ENCODE measurements at places on chromosomes 1 and 21.
A peak's percentile ranks its signal among the peaks of the same experiment; 100 is the strongest.

GRCh38 chr1:3004285-3005205 is 16.7 kb upstream of the ACTRT2 start:
- no peak for DNase-seq

DNA sequence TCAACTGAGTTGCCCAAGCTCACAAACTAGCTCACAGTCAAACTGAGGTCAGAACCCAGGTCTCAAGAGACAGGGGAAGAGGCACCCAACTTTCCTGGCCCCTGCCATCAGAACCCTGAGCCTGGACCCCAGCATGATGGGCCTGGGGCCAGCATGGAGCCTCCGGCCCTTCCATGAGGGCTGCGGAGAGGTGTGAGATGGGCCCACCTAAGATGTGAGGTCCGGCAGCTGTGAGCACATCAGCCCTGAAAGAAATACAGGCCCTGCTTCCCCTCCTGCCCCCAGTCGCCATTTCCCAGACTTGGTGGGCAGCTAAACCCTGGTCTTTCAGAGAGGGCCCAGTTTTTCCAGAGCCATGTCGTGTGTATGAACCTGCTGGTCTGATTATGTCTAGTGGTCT is 30.6 kb downstream of the QSOX1 start:
- DNase-seq, result no peak

DNA sequence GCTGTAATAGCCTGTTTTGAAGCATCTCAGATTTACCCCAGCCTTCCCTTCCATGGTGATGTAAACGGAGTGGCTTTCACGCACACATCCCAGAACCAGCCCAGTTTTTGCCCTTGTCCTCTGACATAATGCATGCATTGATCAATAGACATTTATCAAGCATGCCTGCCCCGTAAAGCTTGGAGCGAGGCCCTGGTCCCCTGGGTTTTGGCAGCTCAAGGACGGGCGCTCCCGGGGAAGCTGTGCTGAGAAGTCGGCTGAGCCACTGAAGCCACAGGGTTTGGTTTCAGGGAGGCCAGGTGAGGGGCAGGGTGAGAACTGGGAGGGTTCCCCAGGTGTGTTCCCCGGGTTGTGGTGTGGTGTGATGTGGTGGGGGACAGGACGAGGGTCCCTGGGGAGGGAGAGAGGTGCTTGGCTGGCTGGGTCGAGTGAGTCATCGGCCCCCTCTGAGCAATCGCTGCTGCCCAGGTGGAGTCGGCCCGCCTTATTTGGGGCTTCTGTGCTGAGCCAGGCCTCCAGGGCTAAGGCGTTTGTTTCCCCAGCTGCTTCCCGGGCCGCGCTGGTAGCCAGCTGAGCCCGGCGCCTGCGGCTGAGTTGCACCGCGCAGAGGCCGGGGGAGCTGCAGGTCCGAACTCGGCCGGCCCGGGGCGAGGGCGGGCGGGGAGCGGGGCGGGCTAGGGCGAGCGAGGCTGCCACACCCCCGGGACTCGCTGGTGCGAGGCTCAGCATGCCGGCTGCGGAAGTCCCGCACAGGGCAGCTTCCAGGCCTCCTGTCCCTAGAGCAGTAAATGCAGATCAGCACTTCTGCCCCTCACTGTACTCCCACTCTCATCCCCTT is 23.6 kb downstream of the ATP2B4 start:
- peak; percentile 80 for DNase-seq

DNA sequence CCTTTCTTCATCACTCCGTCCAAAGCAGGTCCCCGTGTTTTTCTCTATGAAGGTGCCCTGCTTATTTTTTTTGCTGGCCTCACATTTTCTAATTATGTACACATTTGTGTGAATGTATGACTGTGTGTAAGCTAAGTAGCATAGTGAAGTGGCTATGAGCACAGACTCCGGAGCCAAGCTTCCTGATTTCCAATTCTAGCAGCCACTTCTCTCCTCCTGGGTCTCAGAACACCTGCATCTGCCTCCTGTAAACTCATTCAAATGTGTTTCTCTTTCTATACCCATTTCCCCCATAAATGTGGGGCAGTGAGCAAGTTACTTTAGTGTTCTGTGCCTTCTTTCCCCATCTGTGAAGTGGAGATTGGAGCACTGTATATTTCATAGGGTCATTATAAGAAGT is 2.1 kb downstream of the SLAMF6 start:
- no peak for DNase-seq

DNA sequence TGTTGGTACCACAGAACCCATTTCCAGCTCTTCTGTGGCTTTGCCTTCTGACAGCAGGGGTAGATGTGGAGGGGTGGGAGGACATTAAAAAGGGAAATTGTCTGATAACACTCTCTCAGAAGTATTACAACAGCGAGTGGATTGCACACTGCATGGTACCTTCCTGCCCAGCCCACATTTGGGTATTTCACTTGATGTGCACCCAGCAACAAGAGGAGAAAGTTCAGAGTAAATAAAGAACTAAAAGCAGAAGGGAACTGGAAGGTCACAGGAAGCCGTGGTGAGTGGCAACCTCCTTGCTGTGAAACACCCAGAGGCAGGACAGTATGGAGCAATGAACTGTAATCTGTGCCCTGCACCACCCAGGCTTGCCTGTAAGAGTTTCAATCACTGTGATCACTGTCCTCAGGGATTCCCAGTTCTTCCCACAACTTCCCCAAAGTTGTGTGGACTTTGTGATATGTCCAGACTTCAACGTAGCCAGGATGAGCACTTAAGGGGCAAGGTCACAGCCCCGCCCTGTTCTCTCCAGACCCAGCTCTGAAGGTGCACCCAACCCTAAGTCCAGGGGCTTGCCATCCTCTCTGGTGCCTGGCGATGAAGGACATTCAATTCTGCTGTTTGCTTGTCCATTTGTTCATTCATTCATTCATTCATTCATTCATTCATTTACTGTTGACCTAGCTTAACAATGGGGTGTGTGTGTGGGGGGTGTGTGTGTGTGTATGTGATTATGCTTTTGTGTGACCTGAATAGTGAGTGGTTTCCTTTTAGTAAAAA is 18.7 kb upstream of the F5 start:
- no peak for DNase-seq

- DNase-seq, result no peak
These were observed 133.3 kb downstream of the NPHP4 start for GRCh38 chr1:5858844-5859407.

GRCh38 chr21:44083631-44084291 is 23.4 kb upstream of the PWP2 start:
- DNase-seq, result no peak

GRCh38 chr1:181057079-181057478 is 23.3 kb downstream of the MR1 start:
- peak; percentile 27 for DNase-seq

GRCh38 chr1:150809651-150810050 is 1.6 kb upstream of the CTSK start:
- no peak for DNase-seq

- no peak for DNase-seq
These were observed 2.0 kb downstream of the IFI16 start for GRCh38 chr1:159011751-159012150.

DNA sequence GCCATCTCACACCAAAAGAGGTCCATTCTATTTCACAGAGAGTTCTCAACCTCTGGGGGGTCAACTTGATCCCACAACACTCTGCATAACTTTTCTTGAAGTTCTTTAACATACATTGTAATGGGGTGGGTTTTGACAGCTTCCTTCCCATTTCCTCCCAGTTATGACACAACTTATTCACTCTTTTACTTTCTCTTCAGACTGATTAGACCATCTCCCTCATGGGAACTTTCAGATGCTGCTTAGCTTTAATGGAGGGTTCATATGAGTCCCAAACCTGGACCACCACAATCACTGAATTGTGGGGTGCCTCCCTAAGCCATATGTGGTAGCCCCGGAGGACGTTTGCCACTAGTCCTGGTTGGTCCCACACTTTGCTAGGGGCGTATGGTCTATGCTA is 28.3 kb upstream of the KCNJ15 start:
- DNase-seq, result no peak

- DNase-seq, result no peak
These were observed 143.9 kb downstream of the MRPS6 start for GRCh38 chr21:34217263-34217662.

DNA sequence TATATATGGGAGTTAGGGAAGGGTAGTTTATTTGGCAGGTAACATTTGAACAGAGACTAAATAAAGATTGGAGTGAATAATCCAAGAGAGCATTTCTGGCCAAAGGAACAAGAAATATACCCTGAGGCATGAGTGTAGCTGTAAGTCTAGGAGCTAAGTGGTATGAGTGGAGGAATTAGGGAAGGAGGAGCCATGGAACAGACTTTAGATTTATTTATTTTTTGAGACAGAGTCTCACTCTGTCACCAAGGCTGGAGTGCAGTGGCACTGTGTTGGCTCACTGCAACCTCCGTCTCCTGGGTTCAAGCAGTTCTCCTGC is 18.4 kb downstream of the CAPZA1 start:
- peak; percentile 74 for DNase-seq

GRCh38 chr1:170095976-170096748 is 21.7 kb upstream of the KIFAP3 start:
- no peak for DNase-seq

- peak; percentile 56 for DNase-seq
These were observed 52.0 kb downstream of the OLIG1 start for GRCh38 chr21:33121715-33122475.

GRCh38 chr1:217134857-217135568 is 411.8 kb upstream of the ESRRG start:
- DNase-seq, result peak; percentile 2

GRCh38 chr1:221884821-221885220 is 142.9 kb upstream of the DUSP10 start:
- peak; percentile 37 for DNase-seq

DNA sequence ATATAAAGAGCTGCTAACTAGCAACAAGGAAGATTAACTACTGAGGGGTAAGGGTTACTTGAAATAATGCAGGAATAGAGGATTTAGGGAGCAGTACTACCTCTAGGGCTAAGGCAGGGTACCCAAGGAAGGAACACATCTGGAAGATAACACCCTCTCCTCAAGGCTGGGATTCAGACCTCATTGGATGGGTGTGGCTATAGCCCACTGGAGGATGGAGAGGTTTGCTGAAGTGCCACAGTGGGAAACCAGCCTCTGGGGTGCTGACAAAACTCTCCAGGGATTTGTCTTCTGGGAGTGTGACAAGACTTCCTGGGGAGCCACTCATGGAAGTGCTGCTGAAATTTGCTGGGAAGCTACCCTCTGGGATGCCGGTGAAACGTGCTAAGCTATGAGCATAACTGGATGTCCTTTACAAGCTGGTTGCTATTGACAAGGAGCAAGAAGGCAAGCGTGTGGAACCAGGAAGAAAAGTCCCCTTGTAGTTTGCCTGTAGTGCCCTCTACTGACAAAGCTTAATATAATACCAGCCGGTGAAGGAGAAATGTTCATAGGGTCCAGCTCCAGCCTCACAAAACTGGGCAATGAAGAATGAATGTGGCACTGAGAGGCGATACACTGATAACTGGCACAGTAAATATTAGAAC is 122.8 kb upstream of the USP24 start:
- DNase-seq, result peak; percentile 74

DNA sequence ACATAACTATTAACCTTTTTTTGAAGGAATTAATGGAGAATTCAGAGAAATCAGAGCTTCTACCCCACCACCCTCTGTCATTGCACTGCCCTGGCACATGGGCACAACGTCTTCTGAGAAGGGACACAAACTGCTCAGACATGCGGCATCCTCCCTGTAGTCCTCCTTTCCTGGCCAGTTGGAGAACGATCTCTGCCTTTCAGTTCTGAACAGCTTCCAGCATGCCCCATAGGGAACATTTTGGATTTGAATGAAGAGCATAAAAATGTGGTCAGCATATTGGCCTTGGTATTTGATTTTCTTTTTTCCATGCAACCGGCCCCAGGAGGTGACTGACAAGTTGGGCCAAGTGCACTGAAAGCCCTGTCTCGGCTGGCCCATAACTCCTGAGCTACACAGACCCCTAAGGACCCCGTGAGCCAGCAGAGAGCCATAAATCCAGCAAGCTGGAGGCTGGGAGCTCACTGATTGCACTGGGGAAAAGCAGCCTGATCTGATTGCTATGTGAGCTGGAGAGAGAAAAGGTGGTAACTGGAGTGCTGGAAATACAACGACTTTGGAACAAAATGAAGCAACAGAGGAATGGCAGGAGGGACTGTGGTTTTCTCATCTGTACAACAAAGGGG is 10.9 kb upstream of the BLACAT1 start:
- no peak for DNase-seq

- DNase-seq, result no peak
These were observed 125.0 kb downstream of the ADSS2 start for GRCh38 chr1:244326757-244327156.

GRCh38 chr21:17784604-17785402 is 34.4 kb downstream of the C21orf91 start:
- DNase-seq, result peak; percentile 77

GRCh38 chr1:159646687-159647086 is 59.1 kb downstream of the APCS start:
- no peak for DNase-seq

- peak; percentile 69 for DNase-seq
These were observed 25.6 kb downstream of the S100A10 start for GRCh38 chr1:151968058-151968457.

GRCh38 chr1:111846842-111847241 is 91.1 kb downstream of the DDX20 start:
- no peak for DNase-seq

DNA sequence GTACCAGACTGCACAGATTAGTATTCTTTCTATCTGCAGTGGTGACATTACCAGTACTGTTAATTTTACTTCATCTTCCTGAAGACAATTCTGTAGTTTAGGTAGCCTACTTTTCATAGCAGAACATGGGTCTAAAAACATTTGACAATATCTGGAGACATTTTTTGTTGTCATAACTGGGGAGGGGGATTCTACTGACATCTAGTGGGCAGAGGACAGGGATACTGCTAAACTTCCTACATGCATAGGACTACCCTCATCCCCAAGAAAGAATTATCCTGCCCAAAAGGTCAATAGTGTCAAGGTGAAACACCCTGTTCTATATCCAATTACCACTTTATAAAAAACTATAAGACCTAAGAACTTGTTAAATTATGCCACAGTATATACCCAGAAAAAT is 3.4 kb upstream of the ARHGAP29 start:
- no peak for DNase-seq

- no peak for DNase-seq
These were observed 87.7 kb downstream of the INTS7 start for GRCh38 chr1:211947396-211948295.

DNA sequence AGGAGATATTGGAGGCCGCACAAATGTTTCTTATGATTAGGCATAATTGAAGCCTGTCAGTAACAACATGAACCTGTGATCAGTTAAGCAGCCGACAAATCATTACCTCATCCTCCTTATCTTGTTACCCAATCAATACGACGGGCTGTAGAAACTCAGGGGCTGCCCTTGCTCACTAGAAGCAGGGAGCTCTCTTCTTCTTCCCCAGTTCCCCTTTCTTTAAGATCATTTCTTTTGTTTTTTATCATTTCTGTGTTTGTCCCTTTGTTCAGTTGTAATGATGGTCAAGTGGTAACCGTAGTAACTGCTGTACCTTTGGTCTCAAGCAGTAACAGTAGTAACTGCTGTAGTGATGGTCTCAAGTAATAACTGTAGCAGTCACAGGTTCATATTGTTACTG is 13.8 kb upstream of the FCGR2A start:
- no peak for DNase-seq

DNA sequence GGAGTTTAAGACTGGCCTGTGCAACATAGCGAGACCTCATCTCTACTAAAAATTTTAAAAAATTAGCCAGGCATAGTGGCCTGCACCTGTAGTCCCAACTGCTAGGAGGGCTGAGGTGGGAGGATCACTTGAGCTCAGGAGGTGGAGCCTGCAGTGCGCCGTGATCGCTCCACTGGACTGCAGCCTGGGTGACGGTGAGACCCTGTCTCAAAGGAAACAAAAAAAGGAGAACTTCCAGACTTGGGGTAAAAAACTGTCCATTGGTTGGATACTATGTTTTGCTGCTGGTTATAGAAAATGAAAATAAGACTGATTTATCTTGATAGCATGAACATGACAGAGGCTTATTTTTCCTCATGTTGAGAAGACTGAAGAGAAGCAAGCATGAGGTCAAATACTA is 79.4 kb downstream of the WDR4 start:
- no peak for DNase-seq

All from M059J (cell line).